Activated CD8-positive, alpha-beta T cell treated with anti-CD3 and anti-CD28 coated beads, Interleukin-2, amount 10 ng/mL, durations not matched to agents 7 days and 5 days (primary cell): ENCODE measurements at places on chromosomes 12 and 14. TPM values are rescaled to one million over a fixed set of nuclear protein-coding genes. Genes with fewer than 3 reads are reported as not detected.

The SOAT2 gene
- 10.8 TPM for total RNA-seq

The SENP1 gene
- total RNA-seq: 45.6 TPM

The DMAC2L gene
- 14.9 TPM for total RNA-seq

The ANKRD13A gene
- 76.0 TPM for total RNA-seq

The PFKM gene
- 20.6 TPM for total RNA-seq

The TEX52 gene
- 0.40 TPM for total RNA-seq

The GAS2L3 gene
- 3.5 TPM for total RNA-seq

The SLC2A14 gene
- 0.18 TPM for total RNA-seq
